Progenitor cell of endocrine pancreas (in vitro differentiated cells): ENCODE measurements at places on chromosomes 13 and 19.

DNA sequence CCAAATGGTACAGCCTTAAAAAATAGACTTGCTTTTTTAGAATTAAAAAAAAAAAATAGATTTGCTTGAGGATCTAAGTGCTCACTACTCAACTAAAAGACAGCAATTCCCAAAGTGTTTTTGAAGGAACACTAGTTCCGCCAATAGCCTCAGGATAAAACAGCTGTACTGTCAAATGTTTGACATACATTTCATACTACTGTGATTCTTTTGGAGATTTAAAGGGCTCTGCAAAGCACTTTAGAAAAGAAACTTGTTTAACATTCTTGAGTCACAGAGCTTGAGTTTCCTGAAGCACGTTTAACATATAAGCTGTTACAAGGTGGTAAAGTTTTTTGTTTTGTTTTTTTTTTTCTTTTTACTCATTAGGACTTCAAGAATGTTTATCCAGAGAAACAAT is 23.1 kb upstream of the KLF5 start:
- H3K27ac ChIP-seq: no peak overlapping the region
- H3K4me3 ChIP-seq: no peak overlapping the region
- no peak for DNase-seq
- H3K36me3 ChIP-seq: no peaks in the 10 kb centered on the region

GRCh38 chr13:42380420-42381164 is 108.6 kb downstream of the AKAP11 start:
- no peak for DNase-seq
- no peak overlapping the region for H3K27ac ChIP-seq
- H3K27me3 ChIP-seq: no peaks in the 10 kb centered on the region
- H3K36me3 ChIP-seq: no peaks in the 10 kb centered on the region
- no peaks in the 10 kb centered on the region for H3K4me1 ChIP-seq

GRCh38 chr19:55368701-55369563 is 1.3 kb downstream of the IL11 start:
- H3K27me3 ChIP-seq: peaks cover 54% of the 10 kb centered on the region
- peaks cover 1% of the 10 kb centered on the region for H3K36me3 ChIP-seq
- no peak for DNase-seq
- H3K27ac ChIP-seq: no peak overlapping the region
- H3K4me3 ChIP-seq: no peak overlapping the region

- no peak for DNase-seq
- H3K27me3 ChIP-seq: no peaks in the 10 kb centered on the region
- no peak overlapping the region for H3K4me3 ChIP-seq
- peaks cover 12% of the 10 kb centered on the region for H3K4me1 ChIP-seq
Observed at GRCh38 chr13:47100214-47100853, 203.5 kb upstream of the HTR2A start.

DNA sequence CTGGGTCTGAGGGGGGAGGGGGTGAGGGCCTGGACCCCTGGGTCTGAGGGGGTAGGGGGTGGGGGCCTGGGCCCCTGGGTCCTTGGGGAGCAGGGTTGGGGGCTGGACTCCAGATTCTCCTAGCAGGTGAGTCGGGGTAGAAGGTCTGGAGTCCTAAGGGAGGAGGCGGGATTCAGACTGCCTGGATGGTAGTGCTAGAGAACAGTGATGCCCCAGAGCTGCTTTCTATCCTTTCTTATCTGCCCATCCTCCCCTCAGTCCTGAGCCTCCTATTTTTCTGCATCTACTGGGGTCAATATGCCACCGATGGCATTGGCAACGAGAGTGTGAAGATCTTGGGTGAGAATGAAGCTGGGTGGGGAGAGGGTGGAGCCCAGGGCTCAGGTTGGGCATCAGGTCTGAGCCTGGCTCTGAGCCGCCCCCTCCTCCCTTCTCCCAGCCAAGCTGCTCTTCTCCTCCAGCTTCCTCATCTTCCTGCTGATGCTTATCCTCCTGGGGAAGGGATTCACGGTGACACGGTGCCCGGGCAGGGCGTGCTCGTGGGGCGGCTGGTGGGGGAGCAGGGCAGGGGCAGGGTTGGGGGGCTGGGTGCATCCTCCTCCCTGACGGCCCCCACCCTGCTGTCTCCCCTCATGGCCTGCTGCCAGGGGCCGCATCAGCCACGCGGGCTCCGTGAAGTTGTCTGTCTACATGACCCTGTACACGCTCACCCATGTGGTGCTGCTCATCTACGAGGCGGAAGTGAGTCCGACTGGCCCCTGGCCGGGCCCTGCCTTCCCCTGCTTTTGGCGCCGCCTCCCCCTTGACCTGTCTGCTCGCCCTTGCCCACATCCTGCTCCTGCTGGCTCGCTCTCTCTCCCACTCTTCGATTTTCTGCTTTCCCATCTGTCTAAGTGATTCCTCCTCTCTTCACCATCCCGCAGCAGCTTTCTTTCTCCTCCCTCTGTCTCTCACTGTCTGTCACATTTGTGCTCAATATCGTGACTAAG is 3.4 kb downstream of the TMEM145 start:
- no peak overlapping the region for H3K4me3 ChIP-seq
- DNase-seq: no peak
- peaks cover 65% of the 10 kb centered on the region for H3K27me3 ChIP-seq
- no peaks in the 10 kb centered on the region for H3K36me3 ChIP-seq
- H3K27ac ChIP-seq: no peak overlapping the region
- peaks cover 3% of the 10 kb centered on the region for H3K4me1 ChIP-seq
